ENCODE measurements at places on chromosomes 3 and 15. TPM values are rescaled to one million over a fixed set of nuclear protein-coding genes. Genes with fewer than 3 reads are reported as not detected.

The RETNLB gene
- total RNA-seq: not detected

The ARL14 gene
- not detected for total RNA-seq

The PPP2R3A gene
- total RNA-seq: 0.52 TPM

The NEO1 gene
- 9.6 TPM for total RNA-seq

The RYR3 gene
- total RNA-seq: 0.10 TPM

All from mononuclear cell (primary cell).